Left forelimb (tissue), 1 donor: ENCODE measurements at places on chromosomes 5 and 9.

DNA sequence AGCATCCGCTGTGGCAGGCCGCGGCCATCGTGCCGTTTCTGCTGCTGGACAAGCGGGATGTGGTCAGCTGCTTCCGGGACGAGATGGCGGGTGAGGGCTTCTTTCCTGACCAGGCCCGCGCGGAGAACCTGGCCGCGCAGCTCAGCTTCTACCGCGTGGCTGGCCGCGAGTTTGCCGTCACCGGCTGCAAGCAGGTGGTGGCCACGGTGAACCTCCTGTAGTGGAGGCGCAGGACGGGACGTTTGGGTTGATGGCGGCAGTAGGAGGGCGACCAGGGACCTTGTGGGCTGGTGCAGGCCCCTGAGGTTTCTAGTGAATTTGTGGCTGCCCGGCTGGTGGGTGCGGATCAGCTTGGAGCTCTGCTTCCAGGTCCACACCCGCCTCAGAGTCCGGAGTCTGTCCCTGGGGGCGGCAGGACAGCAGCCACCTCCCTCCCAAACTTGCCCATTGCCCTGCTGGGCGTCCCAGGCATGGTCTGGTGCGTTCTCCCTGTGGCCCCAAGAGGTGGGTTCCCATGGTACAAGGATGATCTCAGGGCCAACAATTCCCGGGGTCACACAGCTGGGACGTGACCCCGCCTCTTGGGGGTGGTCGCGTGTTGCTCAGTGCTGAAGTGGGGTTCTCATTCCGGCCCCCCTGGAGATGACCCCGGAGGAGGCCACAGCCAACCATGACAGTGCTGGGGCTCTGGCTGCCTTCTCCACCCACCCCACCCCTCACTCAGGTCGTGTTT, 2.4 kb downstream of the TOR4A start:
- peak; percentile 66 for DNase-seq

DNA sequence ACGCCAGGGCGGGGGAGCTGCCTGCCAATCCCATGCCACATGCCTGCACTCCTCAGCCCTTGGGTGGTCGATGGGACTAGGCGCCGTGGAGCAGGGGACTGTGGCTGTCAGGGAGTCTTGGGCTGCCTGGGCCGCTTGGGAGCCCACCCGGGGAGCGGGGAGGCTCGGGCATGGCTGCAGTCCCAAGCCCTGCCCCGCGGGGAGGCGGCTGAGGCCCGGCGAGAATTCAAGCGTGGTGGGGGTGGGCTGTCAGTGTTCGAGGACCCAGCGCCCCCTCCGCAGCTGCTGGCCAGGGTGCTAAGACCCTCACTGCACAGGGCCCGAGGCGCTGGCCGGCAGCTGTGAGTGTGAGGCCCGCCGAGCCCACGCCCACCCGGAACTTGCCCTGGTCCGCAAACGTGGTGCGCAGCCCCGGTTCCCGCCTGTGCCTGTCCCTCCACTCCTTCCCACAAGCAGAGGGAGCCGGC, 83.2 kb upstream of the DMRTA1 start:
- peak; percentile 52 for DNase-seq

DNA sequence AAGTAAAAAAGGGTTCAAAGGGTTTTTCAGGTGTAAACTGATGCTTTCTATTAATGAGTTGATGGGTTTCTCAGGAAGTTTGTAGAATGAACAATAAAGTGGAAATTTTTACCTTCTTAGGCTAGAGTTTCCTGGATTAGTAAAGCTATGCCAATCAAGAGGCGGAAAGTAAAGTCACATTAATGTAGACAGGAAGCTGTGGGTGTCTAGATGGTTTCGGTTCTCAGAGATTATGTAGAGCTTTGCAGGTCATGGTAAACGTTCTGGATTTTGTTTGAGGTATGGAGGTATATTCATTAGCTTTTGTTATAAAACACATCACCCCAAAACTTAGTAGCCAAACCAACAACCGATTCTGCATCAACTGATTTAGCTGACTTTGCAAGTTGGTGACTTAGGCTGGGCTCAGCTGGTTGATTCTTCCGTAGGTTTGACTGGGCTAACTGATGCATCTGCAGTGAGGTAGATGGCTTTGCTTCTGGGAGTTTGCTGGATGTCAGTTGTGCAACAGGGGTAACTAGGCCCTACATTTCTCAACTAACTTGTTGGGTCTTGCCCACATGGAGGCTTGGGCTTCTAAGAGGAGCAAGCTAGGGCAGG, 273.8 kb downstream of the MSX2 start:
- no peak for DNase-seq

GRCh38 chr9:85246541-85246940, 495.2 kb downstream of the AGTPBP1 start:
- DNase-seq = no peak

GRCh38 chr9:27073841-27074728, 34.9 kb upstream of the TEK start:
- no peak for DNase-seq

DNA sequence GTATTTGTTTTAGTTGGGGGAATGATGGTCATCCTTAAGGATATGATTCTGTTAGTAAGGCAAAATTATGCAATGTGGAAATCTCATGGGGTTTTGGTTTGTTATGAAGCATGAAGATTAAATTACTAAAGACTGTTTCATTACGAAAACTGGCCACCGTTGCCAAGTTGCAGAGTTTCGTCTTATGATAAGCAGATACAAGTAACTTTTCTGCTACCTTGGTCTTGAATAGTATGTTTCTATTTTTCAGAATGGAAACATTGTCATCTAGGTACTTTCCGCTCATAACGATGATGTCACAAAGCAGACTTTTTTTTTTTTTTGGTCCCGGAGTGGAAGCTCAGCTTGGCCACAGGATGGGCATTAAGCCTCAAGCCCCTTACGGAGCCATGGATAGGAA, 4.2 kb downstream of the CCNI2 start:
- no peak for DNase-seq

DNA sequence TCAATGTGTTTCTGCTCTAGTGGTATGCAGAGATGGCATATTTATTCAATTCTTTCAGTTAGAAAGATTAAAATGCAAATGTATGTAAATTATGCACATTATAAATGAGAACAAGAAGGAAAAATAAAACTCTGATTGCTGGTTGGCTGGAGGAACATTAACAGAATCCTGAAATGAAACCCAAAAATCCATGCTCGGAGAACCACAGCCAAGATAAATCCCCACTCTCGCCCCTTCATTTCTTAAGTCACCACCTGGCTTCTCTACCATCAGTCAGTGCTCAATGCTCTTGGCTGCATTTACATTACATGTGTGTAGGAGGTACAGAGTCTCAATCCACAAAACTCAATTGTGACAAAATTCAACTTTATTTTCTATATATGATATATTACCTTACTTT, 184.9 kb downstream of the TRIM36 start:
- DNase-seq = no peak

- no peak for DNase-seq
Measured at GRCh38 chr5:115022303-115022702, 147.4 kb downstream of the TRIM36 start.

GRCh38 chr9:15722888-15723287, 170.0 kb downstream of the CCDC171 start:
- DNase-seq = no peak

DNA sequence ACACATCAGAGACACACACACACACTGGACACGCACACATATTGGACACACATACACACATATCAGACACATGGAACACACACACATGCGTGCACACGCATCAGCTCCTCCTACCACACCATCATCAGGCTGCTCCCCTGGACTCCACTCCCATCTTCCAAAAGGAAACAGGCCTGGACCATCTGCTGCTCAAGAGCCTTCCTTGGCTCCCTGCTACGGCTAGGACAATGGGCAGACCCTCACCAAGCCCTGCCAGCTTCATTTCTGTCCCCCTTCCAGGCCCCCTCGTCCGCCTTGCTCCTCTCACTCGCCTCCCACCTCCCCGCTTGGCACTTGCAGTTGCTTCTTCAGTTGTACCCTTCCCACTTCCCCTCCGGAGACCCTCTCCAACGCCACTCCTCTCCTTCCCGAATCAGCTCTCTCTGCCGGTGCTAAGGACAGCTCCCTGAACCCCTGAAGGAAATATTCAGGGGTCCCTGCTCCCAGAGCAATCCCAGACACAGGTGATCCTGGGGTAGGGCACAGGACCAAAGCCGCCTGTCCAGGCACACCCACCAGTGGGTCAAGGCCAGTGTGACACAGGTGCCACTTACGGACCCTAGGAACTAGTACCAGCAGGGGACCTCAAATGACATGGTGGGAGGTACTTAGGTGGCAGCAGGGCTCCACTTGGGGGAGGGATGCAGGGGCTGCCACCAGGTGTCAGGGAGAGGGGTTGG, 12.1 kb upstream of the LAMC3 start:
- no peak for DNase-seq

DNA sequence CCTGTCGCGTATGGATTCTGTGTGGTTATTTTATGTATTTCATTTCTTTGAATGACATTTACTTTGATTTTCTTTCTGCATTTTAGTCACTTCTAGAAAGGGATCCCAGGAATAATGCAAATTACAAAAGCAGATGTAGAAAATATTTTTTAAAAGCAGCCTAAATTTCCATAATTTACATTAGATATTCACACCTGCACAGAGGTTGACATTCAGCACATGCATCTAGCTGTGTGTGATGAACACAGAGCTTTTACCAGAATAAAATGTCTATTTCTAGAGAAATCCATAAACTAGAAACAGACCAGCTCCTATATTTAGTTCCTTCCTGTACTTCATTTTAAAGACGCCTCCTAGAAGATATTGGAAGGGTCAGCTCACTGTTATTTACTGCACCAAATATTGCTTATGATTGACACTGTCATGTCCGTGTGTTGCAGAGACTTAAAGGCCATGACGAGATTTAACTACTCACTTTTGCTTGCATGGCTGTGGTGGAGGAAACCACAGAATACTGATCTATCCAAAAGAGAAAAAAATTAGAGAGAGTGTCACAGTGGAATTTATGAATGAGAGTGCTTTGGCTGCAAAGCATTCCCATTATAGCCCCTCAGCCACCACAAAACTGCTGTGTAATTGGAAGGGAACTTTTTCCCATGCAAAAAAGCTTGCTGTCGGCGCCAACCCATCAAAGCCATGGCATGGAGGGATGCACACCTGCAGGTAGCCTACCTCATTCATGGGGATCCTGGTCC, 58.1 kb downstream of the EBF1 start:
- no peak for DNase-seq

- DNase-seq = no peak
Measured at GRCh38 chr5:156598964-156599363, 251.1 kb upstream of the PPP1R2B start.

DNA sequence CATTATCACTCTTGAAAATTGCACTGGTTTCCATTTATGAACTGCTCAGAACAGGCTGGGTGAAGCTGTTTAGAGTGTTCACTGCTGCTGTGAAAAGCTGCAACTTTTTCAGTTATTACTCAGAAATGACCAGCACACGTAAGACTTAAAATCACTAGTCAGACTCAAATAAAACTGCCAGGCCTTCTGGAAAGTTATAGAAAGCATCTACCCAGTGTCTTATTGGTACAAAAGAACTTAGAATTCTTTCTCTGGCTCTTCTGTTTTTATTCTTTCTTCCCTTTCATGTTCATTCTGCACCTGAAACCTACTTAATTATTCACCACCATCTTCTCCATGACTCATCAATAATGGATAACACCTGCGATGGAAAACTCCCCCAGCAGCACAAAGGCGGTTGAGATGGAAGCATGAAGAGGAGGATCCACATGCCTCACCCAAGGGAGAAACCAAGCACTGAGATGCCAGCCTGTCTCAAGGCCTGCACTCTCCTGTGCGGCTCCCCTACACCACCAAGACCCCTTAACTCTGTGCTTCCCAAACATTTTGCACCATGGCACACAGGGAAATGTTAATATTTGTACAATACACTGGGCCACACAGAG, 171.9 kb downstream of the ENTREP1 start:
- no peak for DNase-seq

DNA sequence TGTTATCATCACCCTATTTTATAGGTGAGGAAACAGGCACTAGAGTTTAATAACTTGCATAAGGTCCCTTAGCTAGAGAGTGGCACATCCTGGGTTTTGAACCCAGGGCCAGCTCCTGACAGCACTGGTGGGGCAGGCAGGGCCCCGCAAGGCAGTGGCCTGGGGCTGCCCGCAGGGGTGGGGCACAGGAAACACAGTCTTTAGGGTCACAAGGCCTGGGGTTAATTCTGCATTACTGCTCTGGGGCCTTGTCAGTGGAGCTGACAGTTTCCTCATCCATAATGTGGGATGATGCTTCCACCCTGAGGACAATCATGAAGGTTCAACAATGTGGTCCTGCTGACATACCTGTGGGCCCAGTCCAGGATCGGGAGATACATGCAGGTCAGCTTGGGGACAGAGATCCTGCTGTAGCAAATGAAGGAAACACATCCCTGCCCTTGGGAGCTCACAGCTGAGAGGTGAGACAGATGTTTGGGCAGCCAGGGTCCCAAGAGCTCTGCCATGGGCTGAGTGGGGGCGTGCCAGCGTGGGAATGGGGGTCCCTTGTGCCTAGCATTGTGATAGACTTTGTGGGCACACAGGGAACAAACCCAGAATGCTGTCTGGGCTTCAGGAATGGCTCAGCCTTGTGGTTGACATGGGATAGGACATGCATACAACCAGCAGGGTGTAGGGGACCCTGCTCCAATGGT, 14.7 kb downstream of the FGF18 start:
- no peak for DNase-seq

GRCh38 chr5:154093142-154093532, 54.4 kb downstream of the MFAP3 start:
- DNase-seq = no peak

- DNase-seq = no peak
Measured at GRCh38 chr5:135332519-135333150, 66.4 kb downstream of the MACROH2A1 start.

DNA sequence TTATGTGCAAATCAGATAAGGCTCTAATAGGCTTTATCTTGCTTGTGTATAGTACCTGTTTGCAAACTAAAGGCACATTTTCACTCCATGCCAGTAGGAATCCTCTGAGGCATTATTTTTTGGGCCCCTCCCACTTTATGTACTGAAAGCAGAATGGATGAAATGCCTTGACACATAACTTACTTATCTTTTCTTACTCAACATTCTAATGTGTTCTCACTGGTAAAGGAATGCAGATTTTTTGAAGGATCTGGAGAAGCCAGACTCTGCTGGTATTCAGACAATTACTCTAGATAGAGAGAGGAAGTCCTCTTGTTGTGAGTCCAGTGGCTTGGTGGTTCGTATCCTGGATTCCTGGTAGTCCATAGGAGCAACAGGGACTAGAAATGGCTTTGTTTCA, 336.7 kb downstream of the CCDC171 start:
- no peak for DNase-seq

- no peak for DNase-seq
Measured at GRCh38 chr9:134390537-134390936, 64.3 kb downstream of the RXRA start.

DNA sequence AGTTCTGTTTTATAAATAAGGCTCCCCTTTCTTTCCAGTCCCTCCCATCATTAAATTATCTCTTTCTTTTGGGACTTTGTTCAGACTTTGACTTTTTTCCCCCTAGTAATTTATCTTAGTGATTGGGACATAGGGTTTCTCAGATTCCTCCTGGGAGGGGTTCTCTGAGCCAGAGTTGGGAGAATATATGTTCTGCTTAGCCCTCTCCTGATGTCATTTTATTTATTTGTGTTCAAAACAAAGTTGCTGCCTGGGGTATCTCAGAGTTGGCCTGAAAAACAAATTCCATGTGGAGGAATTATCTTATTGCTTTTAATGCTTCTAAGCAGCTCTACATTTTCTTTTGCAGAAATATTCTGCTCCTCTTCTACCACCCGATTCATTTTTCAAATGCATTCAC, 211.0 kb downstream of the PCSK5 start:
- DNase-seq = no peak
